ENCODE measurements at places on chromosomes 11 and 22.
A peak's percentile ranks its signal among the peaks of the same experiment; 100 is the strongest.

GRCh38 chr11:61947486-61948210 lies 2.5 kb upstream of the BEST1 start:
- DNase-seq, result peak; percentile 36

DNA sequence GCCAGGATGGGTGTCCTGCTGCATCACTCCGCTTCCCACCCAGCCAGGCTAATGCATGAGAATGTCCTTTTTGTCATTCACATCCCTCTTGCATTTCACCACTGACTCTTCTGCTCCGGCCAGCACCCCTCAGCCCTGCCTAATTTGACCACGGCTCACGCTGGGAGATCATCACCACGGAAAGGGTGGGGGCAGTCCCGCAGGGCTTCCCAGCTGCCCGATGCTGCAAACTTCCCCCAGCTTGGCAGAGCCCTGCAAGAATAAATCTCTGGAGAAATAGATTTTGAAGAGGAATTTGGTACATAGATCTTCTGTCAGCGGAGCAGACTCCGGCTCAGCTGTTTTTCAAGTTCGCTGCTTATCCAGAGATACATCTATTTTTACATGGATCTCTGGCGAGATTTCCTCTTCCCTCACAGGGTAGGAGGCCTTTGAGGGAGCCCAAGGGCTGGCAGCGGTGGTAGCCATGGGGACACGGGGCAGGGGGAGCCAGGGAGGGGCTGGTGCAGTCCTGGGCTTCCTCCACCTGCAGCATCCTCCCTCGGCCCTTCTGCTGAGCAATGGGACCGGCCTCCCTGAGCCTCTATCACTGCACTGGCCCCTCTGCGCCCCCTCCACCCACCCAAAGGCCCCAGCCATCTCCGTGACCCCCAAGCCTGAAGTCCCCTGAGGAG lies 62.6 kb downstream of the BUD13 start:
- no peak for DNase-seq

GRCh38 chr22:50670914-50671538 lies 1.6 kb upstream of the SHANK3 start:
- DNase-seq, result no peak

DNA sequence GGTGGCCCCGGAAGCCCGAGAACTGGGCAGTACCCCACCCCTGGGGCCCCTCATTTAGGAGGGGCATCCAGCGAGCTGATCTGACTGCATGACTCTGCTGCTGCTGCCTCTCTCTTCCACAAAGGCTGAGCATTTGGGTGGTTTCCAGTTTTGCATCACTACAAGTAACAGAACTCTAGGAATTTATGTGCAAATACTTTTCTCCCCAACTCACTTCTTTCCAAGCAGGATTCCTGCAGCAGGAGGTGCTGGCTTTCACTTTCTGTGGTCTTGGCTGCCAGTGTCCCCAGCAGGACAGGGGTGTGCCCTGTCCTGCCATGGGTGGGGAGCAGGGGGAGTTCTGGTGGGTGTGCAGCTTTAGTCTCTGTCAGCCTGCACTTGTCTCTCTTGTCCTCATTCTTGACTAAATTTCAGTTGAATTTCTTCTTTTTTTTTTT lies 21.2 kb downstream of the UPB1 start:
- no peak for DNase-seq

- no peak for DNase-seq
Observed at GRCh38 chr11:69468911-69469885, 12.3 kb upstream of the LINC01488 start.

DNA sequence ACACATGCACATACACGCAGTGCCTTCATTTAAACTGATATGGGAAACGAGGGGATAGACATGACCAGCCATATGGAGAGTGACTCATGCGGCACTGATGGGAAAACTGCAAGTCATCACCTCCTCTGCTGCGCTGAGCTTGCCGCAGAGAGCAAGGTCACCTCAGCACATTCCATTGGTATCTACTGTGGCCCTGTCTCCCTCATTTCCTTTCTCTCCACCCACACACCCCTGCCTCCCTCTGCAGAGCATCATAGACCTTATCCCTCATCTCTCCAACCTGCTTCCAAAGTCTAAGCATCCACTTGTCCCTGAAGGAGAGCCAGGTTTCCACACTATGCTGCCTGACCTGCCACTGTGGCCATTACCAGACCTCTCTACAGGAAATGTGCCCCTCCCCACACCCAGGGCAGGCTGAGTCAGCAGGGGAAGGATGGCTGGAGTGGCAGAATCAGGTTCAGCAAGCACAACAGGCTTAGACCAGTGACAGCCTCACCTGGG lies 116.9 kb upstream of the SNX19 start:
- DNase-seq, result no peak

DNA sequence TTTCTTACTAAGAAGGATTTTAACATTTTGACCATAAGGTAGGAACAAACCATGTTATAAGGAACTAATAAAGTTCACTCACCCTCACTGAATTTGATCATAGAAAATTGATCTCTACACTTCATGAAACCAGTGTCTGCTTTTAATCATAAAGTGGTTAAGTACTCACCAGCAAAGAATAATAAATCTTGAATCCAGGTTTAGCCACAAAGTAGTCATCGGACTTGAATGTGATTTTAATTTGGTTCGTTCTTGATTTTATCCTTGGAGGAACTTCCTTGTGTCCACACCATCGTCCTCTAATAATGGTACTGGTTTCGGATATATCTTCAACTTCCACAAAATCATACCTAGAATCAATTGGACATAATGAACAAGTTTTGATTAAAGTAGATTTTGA lies 40.5 kb upstream of the DDI1 start:
- no peak for DNase-seq

GRCh38 chr11:114284914-114285313 lies 11.3 kb upstream of the NNMT start:
- DNase-seq, result no peak

DNA sequence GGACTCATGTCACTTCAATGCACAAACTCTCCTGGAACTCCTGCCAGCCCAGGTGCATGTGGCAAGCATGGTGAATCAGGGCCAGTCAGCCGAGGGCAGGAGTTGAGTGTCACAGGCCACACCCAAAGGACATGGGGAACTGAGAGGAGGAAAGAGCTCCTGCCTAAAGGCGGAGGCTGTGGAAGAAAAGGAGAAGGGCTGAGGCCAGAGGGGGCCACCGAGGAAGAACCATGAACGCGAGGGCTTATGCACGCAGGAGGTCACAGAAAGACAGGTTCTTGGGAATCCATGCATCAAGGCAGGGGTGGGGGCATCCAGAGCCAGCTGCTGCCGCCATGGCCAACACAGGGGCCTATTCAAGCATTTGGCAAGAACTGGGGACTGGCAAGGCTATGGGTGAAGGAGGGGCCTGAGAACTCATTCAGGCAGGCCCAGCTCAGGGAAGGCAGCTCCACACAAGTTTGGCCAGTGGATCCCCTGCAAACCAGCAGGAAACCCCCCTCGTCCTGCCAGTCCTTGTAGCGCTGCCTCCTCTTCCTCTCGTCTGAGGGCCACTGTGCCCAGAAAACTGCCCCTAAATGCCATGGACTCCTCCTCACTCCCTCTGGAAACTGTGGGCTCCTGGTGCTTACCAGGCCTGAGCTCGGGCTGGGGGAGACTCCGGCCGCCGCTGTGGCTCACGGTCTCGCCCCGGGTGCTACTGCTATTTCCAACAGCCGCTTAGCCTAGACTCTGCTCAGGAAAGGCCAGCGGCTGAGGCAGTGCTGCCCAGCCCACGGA lies 15.4 kb downstream of the PPM1F start:
- DNase-seq, result no peak

DNA sequence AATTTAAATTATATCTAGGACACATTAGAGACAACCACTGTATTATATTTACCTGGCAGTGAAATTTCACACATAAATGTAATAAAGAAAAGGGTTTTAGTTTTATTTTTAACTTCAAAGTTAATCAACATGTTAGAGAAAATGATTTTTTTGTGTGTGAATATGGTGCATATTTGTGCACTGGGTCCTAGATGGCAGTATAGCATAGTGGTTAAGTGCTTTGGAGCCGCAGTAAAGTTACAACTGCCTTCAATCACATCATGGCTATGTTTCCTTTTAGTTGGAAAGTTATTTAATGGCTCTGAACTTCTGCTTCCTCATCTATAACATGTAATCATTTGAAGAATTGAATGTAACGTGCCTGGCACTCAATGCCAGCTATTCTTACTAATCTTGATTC lies 108.9 kb upstream of the DDI1 start:
- DNase-seq, result no peak

GRCh38 chr11:69859275-69859934 lies 40.2 kb upstream of the FGF3 start:
- DNase-seq, result no peak

DNA sequence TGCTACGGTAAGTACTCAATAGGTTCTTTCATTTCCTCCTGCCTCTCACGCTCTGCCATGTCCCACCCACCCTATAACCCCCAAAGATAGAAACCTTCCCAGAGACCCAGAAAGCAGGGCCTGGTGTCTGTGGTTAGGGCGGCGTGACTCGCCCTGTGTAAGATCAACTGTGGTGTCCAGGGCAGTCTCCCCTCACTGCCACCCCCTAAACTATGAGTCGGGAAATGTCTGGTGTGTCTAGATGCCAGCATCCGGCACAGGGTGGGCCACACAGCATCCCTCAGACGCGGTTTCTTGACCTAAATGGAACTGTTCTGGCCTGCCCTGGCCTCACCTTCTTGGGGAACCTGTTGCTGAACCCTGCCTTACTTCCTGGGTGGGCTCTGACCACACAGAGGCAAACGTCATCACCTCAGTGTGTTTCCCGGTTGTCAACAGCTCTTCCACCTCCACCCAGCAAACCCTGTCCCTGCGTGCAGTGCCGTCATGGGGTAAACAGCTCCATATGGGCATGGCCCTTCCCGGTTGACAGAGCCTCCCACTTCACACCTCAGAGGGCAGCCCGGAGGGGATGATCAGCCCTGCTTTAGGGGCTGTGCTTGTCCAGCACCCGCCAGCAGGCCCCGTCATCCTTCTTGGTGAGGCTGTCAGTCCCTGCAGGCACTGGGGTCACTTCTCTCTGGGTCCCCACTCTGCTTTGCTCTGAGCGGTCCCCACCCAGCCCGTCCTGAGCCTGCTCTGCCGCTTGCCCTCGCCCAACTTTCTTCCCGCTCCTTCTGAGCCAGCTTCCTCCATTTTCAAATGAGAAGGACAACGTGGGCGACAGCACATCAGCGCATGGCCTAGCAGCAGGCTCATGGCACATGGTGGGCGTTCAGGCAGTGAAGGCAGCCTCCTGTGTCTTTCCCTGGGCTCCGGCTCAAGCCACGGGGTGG lies 6.0 kb downstream of the WNT11 start:
- no peak for DNase-seq

GRCh38 chr11:92423115-92424034 lies 198.8 kb downstream of the FAT3 start:
- DNase-seq, result no peak

GRCh38 chr11:107014871-107015270 lies 3.4 kb downstream of the GUCY1A2 start:
- DNase-seq, result no peak

DNA sequence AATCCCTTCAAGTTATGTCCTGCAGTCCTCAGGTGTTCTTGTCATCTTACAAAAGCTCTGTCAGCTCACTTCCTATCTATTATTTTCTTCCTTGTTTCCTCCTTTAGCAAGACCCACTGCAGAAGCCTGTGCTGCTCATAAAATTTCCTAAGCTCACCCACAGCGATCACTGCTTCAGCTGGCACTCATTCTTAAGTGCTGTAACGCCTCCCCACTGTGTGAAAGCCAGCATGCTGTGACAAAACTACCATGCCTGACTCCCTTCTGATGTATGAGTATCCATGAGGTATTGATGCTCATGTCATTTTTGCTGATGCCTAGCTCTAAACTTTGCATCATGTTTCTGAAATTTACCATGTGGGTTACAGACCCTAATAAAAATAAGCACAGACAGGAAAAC lies 41.5 kb upstream of the CNTN5 start:
- no peak for DNase-seq

DNA sequence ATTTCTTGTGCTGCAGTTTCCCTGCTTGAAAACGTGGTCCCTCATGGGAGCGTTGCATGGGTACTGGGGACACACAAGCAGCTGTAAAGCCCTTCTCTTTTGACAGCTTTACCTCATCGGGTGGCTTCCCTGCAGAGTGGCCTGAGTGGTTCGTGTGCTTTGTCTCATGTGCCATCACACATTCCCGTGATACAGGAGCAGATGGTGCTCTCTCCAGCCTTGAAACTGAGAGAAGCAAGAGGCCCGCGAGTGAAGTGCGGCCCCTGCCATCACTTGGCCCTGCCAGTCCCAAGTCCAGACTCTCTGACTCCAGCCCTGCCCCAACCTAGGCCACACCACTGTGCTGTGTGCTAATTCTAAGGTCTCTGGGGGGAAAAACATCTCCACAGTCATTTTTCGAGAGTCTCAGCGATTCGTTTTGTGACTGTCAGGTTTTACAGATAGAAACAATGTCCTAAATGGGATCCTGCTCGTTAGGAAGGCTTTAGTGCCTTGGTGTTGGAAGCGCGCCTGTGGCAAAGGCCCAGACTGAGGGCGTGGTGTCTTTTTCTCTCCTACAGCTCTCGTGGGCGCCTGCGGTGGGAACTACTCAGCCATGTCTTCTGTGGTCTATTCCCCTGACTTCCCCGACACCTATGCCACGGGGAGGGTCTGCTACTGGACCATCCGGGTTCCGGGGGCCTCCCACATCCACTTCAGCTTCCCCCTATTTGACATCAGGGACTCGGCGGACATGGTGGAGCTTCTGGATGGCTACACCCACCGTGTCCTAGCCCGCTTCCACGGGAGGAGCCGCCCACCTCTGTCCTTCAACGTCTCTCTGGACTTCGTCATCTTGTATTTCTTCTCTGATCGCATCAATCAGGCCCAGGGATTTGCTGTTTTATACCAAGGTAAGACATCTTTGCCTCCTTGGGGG lies 64.2 kb downstream of the KREMEN1 start:
- DNase-seq, result no peak

DNA sequence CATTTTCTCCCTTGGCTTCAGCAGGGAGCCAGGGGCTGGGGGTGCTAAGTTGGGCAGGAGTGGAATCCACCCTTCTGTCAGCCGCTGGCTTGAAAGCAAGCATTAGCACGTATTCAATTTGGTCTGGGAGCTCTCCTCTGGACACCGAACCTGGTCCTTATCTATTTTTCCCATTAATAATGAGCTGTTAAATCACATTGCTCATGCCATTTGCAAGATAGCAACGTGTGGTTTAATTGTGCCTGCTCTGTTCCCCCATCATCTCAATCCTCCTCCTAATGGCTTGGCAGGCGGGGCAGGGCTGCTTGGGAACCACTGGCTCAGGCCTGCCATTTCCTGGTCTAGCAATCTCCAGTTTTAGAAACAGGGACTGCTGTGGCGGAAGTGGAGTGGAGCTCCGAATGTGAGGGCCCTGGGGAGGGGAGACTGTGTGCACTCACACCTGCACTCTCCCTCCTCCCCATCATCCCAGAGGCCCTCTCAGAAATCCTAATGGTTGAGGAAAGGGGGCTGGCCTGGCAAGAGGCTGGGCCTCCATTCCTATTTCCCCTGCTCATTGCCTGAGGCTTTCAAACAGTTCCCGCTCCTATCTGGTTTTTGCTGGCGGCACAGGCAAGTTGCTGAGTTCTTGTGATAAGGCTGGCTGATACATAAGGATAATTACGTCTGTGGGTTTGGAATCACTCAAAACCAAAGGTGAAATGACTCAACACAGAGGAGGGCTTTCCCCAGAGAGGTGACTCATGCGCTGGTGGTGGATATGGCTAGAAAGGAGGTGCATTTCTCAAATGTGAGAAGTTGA lies 201.2 kb upstream of the E2F8 start:
- DNase-seq, result no peak
